ENCODE measurements at places on chromosomes 4 and X.

- no peak for DNase-seq
These were observed 113.0 kb downstream of the PRDM5 start for GRCh38 chr4:120809518-120809917.

- DNase-seq = no peak
These were observed 377.2 kb upstream of the ANXA10 start for GRCh38 chr4:167715176-167715575.

DNA sequence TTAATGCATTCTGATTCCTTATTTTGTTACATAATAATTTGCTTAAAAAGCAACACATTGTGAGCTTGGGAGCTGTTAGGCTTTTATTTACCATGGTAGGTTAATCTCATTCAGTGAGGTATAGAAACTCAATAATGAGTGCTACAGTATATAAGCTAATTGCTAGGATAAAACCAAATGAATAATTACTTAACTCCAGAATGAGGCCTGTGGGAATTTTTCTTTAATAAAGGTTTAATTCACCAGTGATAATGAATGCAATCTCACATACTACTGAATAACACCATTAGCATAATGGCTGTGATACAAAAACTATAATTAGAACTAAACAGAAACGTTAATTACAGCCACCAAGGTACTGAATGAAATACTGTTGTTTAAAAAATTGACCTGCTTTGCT lies 326.3 kb downstream of the IQCM start:
- DNase-seq = no peak

DNA sequence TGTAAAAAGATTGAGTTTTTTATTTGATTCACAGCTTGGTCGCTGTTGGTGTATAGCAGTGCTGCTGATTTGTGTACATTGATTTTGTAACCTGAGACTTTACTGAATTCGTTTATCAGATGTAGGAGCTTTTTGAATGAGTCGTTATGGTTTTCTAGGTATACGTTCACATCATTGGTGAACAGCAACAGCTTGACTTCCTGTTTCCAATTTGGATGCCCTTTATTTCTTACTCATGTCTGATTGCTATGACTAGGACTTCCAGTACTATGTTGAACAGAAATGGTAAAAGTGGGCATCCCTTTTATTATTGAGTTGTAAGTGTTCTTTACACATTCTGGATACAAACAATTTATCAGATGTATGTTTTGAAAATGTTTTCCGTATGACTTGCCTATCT lies 76.0 kb downstream of the ADGRG4 start:
- no peak for DNase-seq

DNA sequence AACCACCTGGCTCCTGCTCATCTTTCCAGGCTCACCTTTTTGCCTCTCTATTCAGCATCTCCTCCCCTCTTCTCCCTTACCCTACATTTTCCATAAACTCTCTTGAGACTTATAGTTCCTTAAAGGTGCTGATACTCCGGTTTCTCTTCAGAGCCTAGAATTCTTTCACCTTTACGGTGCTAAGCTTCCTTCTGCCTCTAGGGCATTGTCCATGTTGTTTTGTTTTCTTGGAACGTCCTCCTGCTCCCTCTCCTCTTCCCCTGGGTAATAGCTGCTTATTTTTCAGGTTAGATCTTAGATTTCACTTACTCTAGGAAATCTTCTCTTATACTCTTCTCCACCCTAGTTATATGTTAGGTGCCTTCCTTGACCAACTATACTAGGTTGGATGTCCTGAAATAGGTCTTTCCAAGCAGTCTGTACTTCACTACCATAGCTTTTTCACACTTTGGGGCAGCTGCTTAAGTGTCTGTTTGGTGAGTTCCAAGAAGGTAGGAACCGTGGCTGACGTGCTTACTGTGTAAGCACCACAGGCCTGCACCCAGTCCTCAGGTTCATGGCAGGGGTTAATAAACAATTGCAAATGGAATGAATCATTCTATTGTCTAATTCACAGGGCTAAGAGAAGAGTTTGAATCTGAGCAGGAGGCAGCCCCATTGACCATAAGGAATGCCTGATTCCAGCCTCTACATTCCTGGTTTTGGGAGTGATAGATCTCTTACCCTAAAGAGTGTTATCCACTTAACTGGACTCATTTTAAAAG lies 227.5 kb downstream of the MGST2 start:
- no peak for DNase-seq

GRCh38 chr4:98599617-98600205 lies 58.7 kb downstream of the TSPAN5 start:
- DNase-seq = no peak

DNA sequence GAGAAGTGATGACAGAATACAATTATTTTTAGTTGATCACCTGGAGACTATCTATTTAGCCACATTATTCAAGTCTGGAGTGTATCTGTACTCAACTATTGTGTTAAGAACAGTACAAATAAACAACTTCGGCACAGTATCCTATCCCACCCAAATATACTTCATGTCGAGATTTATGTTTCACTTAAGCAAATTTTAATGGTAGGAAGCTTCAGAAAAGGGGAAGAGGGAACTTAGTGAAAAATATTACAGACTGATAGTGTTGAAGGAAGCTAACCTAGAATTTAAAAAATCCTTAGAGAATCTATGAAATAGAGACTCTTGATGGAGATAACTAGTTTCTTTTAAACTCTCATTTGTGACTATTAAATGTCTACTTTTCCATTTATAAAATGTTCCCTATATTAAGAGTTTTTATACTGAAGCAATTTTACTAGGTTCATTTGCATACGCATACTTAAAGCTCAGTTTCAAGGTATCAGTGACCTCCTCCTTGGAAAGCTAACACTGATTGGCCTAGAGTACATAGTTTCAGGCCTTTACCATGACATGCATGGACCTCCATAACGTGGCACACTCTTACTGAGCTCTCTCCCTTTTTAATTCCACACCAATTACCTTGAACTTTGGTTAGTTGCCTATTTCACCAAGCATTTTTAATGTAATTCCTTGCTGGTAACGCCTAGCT lies 197.7 kb downstream of the CAMK2D start:
- DNase-seq = no peak

DNA sequence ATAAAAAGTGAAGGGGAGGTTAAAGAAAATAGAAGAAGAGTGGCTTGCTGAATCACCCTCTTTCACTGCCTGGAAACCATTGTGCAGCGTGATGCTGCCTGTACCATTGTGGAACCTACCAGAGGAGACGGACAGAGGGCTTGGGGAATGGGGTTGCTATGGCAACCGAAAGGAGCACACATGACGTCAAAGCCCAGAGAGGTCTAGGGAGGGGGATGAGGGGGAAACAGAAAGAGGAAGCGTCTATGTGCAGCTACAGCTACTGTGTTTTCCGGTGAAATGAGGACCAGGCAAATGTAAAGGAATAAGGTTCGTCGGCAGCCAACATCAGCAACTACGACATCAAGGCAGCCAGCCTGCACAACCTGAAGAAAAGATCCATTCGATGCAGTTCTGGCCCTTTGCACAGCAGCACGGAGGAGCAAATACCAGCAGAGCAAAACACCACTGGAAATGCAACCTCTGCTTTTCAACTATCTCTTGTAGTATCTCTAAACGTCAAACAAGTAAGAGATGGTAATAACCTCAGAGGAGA lies at the start of gene MAPK10:
TSS of gene MAPK10 (minus strand) at position 110 of the 535 bp plus-strand sequence.
- DNase-seq = peak; percentile 97

- no peak for DNase-seq
These were observed 76.7 kb downstream of the MANBA start for GRCh38 chr4:102683881-102684609.

- DNase-seq = no peak
These were observed at the start of gene HS3ST1 for GRCh38 chr4:11428231-11428898. TSS of gene HS3ST1 (minus strand) at chr4:11428894. CDS start at chr4:11400005, 28,889 bp downstream.

DNA sequence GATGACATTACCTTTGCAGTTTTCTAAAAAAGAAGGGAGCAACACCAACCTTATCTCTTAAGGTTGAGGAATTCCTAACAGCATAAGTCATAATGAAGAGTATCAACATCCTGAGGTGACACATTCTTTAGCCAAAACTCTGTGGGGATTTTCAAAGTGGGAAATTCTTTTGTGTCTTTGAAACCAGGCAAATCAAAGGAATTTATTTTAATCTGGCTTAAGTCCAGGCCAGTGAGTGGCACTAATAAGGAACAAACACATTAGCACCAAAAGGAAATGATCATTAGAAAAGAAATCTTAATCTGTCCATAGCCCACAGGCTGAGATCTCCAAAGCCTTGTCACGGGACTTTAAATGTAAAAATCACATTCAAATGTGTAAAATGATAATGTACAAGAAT lies 110.1 kb downstream of the LARP7 start:
- no peak for DNase-seq

- no peak for DNase-seq
These were observed 49.3 kb downstream of the SLC10A7 start for GRCh38 chr4:146472404-146472803.

GRCh38 chr4:188439641-188440311 lies 300.5 kb downstream of the TRIML1 start:
- no peak for DNase-seq

DNA sequence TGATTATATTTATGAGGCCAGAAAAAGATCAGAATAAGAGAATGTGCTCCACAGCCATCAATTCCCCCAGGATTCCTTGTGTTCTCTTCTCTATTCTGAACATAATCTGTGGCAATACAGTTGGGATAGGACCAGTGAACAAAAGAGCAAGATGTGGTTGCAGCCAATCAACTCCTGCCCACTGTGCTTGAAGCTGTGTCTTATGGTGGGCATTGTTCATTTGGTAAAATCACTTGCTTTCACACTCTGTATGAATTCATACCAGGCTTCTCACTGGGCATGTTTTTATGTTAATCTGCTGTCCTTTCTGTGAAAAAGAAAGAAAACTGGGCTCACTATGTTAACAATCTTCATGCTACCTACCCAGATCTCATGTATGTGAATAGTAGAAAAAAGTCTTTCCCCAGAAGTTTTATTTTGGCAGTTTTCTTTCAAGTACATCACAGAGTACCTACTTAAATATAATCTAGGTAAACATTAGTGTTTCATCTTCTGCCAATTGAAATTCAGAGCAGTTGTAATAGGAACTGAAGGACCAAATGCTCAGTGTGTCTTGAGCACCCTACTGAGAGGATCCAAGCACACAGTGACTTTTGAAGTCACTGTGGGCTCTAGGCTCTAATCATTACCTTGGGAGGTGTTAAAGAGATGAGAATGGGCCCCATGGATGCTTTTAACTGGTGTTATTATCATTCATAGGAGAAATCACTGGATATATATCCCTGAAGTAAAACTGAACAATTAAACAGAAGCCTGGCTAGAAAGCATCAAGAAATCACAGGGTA lies 429.2 kb upstream of the TRAM1L1 start:
- no peak for DNase-seq

- DNase-seq = no peak
These were observed 506.7 kb downstream of the BCOR start for GRCh38 chrX:39591099-39591498.

- no peak for DNase-seq
These were observed 8.3 kb upstream of the BCOR start for GRCh38 chrX:40105835-40106675.

DNA sequence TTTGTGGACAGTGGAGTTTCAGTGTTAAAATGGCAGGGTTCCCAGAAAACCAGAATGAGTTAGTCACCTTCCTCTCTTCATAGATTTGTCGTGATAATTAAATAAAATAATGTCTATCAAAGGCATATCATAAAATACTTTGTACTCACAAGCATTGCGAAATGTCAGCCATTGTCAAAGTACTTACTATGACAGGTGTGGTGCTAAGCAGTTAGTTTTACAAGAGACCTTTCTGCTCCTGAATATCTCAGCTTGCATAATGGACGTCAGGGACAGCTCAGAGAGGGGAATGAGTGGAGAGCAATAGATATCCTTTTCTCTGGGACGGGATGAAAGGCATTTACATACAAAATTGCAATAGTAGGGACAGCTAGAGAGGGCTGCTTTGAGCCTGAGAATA lies 560.9 kb downstream of the KCNIP4 start:
- DNase-seq = no peak

GRCh38 chr4:153083447-153083947 lies 120.7 kb upstream of the TRIM2 start:
- DNase-seq = peak; percentile 73

DNA sequence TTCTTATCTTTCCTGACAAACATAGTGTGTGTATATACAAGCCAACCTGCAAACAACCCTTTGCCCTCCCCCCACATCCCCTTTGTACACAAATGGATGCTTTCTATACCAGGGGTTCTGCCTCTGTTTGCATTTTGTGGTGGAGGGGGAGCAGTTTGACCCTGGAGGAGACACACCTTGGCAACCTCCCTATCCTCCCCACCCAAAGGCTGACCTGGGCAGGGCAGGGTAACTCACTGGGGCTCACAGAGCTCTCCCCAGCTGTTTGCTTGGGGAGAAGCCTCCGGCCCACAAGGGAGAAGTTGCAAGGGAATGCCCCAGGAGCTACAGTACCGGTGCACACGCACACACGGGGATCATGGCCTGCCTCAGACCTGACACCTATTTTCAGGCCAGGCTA lies 372.6 kb downstream of the BCOR start:
- no peak for DNase-seq

- no peak for DNase-seq
These were observed 89.9 kb downstream of the PLS3 start for GRCh38 chrX:115650916-115651315.

GRCh38 chr4:42985976-42986375 lies 93.5 kb downstream of the GRXCR1 start:
- no peak for DNase-seq

DNA sequence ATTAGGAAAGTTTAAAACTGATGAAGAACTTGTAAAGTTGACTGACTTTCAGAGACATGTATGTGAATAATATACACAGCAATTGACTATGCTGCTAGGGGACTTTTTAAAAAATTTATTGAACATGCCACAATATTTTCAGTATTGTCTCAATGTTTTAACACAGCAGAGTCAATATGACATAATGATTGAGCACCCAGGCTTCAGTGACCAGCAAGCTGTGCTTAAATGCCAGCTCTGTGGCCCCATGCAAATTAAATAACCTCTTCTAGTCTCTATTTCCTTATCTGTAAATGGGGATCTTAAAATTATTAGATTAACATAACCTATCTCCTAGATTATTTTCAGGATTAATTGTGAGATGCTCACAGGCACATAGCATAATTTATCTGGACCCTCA lies 56.8 kb upstream of the TXK start:
- DNase-seq = no peak

GRCh38 chrX:97389761-97390192 lies 506.1 kb downstream of the RPA4 start:
- no peak for DNase-seq

DNA sequence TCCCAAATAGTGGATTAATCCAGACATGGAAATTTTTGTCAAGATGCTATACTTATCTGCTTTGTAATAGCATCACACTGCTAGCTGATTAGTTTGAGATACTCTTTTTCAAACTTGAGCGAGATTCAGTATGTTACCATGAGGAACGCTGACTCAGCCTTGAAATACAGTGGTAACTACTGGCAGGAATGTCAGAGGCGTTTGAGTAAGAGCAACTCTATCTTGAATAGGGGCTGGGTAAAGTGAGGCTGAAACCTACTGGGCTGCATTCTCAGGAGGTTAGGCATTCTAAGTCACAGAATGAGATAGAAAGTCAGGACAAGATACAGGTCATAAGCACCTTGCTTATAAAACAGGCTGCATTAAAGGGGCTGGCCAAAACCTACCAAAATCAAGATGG lies 2519.6 kb downstream of the ARAP2 start:
- DNase-seq = no peak

All from cerebellar nuclear complex (tissue), 1 donor.